WERI-Rb-1 (cell line): ENCODE measurements at places on chromosomes 4 and X.

DNA sequence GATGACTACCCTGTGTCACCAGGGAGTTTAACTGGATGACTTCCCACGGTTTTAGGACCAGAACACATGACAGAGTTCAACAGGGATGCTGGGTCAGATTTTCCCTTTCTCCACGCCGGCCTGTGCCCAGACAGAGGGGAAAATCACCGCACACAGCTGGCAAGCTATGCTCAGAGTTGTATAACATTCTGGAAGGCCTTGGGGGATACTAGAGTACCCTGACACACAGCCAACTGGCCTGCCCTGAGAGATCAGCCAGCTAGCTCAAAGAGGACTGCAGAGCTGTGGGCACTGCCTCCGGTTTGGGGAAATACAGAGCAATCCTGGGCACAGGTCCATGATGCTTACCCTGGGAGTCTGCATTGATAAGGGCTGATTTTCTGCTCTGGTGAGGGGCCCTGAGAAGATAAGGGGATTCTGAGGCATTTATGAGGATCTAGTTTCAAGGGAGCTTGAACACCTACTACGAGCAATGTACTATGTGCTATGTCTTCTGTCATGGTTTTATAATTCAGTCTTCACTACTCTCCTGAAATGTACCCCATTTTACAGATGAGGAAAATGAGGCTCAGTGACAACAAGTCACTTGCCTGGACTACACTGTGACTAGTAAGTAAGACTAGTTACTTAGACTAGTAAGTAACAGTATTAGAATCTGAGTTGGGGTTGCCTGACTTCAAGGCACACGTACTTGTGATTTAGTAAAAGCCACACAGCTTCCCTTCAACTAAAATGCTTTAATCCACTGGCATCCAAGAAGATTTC is 14.7 kb downstream of the C4orf54 start:
- no peak for DNase-seq

DNA sequence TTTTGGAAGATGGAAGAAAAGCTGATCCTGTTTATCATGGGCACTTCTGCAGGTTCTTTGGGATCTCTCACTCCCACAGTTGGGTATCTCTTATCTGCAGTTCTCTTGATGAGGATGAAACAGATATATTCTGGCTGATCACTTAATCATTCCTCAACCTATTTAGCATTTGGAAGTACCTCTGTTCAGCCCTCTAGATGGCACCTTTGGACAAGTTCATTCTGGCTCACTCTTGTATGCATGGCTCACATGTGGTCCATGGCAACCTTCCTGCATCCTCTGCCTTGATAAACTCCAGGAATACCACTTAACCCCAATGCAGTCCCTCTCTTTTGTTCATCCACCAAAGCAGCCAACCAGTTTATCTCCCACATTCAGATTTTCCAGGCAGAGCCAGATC is 74.2 kb downstream of the SMARCA5 start:
- peak; percentile 48 for DNase-seq

- DNase-seq, result no peak
These were observed 45.1 kb upstream of the SORCS2 start for GRCh38 chr4:7147261-7147660.

DNA sequence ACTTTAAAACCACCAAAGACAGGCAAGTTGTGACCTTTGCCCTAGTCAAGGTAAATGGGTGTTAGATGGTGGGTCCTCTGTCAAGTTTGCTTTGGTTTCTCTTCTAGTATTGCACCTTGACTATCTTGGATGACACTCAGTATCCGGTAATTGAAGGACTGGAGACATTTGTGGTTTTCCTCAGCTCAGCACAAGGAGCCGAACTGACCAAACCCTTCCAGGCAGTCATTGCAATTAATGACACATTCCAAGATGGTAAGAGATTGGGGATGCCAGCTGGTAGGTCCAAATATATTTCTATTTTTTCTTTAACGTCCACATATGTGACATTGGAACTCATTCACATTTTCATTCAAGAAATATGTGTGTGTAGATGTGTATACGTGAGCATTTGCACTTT is 69.3 kb upstream of the ANXA3 start:
- DNase-seq, result no peak

DNA sequence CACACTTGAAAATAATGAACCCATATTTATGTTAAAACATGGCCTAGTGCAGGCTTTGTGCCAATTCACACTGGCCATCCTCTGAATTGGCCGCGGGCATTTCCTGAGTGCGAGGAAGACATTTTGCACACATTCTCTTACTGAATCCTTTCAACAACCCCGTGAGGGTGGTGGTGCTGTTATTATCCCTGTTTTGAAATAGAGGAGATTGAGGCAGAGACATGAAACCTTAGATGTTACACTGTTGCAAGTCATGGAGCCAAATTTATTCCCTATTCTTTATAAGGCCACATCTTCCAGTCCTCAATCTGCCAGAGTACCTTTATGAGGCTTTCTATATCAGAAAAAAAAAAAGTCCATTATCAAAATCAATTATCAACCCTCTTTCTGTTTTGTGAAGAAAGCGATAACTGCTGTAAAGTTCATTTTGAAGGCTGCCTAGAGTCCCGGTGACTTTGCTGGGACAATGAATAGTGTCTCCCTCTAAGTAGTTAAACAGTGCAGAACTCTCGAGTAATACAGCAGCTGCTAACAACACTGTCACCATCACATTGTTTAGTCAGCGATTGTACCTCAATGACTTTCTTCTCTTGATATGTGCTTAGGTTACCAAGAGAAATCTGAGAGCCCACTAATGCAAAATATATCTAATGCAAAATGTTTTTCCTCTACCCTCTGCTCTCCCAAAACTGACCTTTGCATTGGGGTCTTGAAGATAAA is 242.3 kb upstream of the PPARGC1A start:
- DNase-seq, result no peak

DNA sequence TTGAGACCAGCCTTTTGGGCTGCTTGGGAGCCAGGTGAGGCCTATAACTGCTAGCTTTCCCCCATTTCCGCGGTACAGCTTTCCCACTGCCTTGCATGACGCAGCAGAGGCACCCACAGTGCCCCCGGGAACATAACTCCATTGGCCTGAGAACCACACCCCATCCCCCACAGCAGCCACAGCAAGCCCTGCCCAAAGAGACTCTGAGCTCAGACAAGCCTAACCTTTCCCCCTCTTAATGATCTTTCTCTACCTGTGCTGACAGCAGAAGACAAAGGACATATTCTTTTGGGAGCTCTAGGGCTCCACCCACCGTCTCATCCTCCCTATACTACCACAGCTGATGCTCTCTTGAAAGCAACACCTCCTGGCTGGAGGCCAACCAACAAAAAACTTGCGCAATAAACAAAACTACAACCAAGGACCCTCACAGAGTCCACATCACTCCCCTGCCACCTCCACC is 114.8 kb downstream of the FANCB start:
- no peak for DNase-seq

GRCh38 chr4:8289151-8289750 is 19.7 kb downstream of the HTRA3 start:
- DNase-seq, result no peak

- no peak for DNase-seq
These were observed 126.1 kb downstream of the EIF4E start for GRCh38 chr4:98802770-98803198.

DNA sequence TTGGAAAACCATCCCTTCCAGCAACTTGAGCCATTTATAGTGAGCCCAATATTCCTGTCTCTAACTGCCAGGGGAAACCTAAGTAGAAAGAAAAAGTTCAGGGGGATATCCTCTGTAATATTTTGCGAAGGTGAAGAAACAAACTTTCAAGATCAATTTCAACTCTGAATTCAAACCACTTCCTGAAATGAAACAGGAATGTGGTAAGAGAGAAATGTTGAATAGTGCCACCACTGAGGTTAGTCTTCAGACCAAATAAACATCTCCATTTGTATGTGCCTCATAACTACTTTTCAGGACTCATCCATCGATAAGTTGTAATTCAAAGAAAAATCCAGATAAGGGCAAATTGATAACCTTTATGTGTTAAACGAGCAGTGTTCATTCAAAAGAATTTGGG is 128.7 kb downstream of the GABRB1 start:
- DNase-seq, result no peak

GRCh38 chrX:44570522-44570921 is 27.9 kb upstream of the FUNDC1 start:
- DNase-seq, result no peak

GRCh38 chrX:14073556-14073955 is 43.9 kb upstream of the GEMIN8 start:
- DNase-seq, result no peak

DNA sequence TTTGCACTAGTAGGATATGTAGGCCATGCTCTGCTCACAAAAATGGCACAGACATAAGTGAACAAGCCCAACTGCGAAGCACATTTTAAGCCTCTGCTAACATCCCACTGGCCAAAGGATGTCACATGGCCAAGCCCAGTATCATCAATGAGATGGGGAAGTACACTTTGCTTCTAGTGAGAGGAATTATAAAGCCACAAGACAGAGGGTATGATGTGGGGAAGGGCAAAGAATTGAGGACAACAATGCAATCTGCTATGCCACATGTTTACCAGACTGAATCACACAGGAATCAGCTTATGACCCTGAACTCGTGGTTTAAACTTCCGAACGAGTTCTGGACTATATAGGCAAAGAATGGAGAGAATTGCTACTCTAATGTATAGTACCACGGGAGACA is 39.1 kb downstream of the SUPT20HL1 start:
- no peak for DNase-seq

DNA sequence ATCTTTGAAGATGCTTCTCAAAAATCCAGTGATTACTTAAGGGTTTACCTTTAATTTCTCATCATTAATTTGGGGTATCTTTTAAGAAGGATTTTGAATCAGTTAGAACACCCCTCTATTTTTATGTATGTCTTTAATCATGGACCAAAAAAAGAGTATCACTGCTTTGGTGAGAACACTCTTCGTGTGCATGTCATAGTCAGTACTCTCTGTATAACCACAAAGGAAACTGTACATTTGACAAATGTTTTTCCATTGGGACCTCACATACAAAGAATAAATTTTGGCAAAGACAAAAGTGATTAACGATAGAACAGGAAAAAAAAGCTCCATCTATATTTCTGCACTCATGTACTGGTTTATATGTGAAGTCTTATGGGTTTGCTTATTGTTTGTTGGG is 31.3 kb downstream of the FAM241A start:
- no peak for DNase-seq

GRCh38 chr4:890036-890695 is 42.0 kb downstream of the GAK start:
- no peak for DNase-seq

- no peak for DNase-seq
These were observed 804.2 kb upstream of the FRG1 start for GRCh38 chr4:189136462-189136861.

GRCh38 chrX:37846141-37846540 is 1.2 kb downstream of the DYNLT3 start:
- no peak for DNase-seq
